Stimulated activated CD8-positive, alpha-beta memory T cell treated with anti-CD3 and anti-CD28 coated beads, Interleukin-7, amount 100 ng/mL, for 1 hour (primary cell): ENCODE measurements at places on chromosomes 12 and 14.

DNA sequence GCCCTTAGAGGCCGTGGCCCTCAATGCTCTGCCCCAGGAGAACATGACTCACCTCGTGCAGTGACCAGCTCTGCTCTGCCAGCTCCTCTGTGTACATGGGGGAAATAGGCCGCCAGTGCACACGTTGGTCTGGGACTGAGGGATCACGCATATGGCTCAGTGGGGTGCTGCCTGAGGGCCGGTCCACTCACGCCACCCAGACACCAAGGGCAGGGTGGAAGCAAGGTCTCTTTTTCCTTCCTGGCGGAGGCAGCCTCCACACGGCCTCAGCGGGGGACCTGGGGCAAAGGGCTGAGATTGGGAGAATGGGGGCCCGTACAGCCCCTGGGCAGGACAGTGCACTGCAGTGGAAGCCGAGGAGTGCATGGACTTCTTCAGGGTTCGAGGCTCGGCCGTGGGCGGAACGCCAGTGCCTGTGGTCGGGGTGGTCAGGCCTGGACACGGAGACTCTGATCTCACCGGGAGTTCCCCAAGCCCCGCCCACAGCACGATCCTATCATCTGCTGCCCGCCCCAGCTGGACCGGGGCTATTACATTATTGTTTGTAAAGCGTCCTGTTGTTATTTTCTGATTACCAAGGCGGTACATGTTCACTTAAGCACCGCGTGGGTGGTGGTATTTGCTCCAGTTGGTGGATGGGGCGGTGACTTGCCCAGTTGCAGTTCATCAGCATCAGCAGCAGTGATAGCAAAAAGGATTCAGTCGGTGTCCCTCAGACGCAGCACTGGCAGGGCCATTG lies 38.8 kb upstream of the TDRD9 start:
- DNase-seq, result no peak

GRCh38 chr12:88227871-88228270 lies 85.8 kb downstream of the TMTC3 start:
- no peak for DNase-seq

GRCh38 chr14:23172096-23172495 lies 11.4 kb downstream of the SLC7A8 start:
- no peak for DNase-seq

DNA sequence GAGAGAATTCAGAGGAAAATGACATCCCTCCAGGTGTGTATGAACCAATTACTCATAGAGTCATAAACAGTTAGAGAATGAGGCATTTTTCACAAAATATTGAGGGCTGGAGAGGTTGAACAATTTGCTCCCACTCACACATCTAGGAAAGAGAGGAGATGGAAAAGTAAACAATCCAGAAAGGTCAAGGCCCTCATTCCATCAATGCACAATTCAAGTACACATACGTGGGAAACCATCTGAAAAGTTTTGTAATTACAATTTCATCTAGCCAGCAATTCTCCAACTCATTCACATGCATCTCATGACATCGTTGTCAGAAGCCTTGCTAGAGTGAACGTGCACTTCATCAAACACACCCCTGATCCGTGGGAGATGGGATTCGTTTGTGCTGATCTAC lies 15.7 kb upstream of the BCL2L14 start:
- no peak for DNase-seq

GRCh38 chr14:51293912-51294389 lies 53.9 kb downstream of the TMX1 start:
- no peak for DNase-seq
